ENCODE measurements at places on chromosomes 6 and 20.
A peak's percentile ranks its signal among the peaks of the same experiment; 100 is the strongest.

DNA sequence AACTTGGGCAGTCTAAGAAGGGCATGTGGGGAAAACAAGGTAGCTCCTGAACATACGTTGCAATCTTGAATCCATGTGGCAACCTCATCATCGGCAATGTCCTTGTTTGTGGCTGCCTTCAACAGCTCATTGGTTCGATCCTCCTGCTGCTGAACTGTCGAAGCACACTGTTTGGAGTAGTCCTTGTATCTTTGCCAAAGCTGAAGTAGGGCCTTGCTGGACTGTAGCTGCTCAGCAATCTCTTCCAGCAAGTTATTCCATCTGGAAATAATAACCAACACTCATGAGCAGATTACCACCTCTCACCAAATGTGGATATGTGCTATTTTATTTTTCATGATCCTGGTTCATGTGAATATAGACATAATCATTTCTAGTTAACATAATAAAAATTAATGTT lies 413.3 kb downstream of the ESR1 start:
- DNase-seq: no peak

- DNase-seq: peak; percentile 80
Observed at GRCh38 chr20:49888212-49889000, 26.9 kb downstream of the SPATA2 start.

GRCh38 chr6:131910219-131910589 lies 41.0 kb downstream of the CCN2 start:
- DNase-seq: no peak

DNA sequence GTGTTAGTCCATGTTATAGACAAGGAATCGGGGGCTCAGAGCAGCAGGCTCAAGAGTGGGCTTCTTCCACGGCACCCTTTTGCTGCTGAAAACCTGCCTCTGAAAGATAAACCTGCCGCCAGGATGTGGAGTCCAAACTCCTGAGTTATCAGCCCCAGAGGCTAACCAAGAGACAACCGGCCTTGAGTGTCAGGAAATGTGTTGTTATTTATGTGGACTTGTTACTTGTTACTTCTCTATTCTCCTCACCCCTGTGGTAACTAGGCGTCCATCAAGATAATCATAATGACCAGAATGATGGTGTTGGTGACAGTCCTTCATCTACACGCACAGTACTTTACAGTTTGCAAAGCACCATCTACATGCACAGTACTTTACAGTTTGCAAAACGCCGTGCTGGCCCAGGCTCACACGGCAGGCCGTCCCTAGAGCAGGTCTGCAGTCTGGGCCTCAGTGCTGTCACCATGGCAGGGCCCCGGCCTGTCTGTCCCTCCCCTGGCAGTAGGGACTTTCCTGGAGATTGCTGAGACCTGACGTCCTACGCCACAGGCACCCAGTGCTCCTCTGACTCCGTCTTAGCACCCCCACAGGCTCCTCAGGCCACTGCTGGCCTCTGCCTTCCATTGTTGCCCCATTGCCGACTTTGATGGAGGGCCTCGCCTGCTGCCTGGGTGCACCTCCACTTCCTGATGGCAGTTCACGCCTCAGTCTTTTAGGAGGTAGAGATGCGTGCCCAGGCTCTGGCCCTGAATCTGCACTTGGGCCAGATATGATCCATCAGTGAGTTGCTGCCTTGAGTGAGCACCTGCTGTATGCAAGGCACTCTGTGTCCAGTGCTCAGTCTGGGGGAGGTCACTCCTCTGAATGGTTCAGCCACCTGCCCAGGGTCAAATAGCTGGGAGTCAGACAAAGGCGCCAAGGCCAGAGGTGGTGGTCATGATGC lies 9.1 kb upstream of the BPIFB4 start:
- DNase-seq: no peak

- no peak for DNase-seq
Observed at GRCh38 chr6:152783217-152783878, 32.8 kb downstream of the VIP start.

GRCh38 chr6:1851681-1852456 lies 242.2 kb downstream of the FOXC1 start:
- DNase-seq: no peak

Data from nephron progenitor cell (in vitro differentiated cells).